Immature natural killer cell (primary cell): ENCODE measurements at places on chromosomes 16 and 17. TPM values are rescaled to one million over a fixed set of nuclear protein-coding genes. Genes with fewer than 3 reads are reported as not detected.

Gene AATK
- 0.97 TPM for polyA plus RNA-seq

- no peak overlapping the region for H3K27ac ChIP-seq
- H3K4me3 ChIP-seq, result no peak overlapping the region
- no peaks in the 10 kb centered on the region for H3K36me3 ChIP-seq
- H3K4me1 ChIP-seq, result no peaks in the 10 kb centered on the region
- no peaks in the 10 kb centered on the region for H3K27me3 ChIP-seq
- no peak for DNase-seq
These were observed 318.7 kb downstream of the CPPED1 start for GRCh38 chr16:12484972-12485371.

Gene KSR1
- 2.6 TPM for polyA plus RNA-seq

- no peak overlapping the region for H3K4me3 ChIP-seq
- H3K4me1 ChIP-seq, result no peaks in the 10 kb centered on the region
- no peak overlapping the region for H3K27ac ChIP-seq
- no peak for DNase-seq
- H3K27me3 ChIP-seq, result peaks cover 2% of the 10 kb centered on the region
These were observed 24.8 kb upstream of the MYO18A start for GRCh38 chr17:29205047-29205446.

DNA sequence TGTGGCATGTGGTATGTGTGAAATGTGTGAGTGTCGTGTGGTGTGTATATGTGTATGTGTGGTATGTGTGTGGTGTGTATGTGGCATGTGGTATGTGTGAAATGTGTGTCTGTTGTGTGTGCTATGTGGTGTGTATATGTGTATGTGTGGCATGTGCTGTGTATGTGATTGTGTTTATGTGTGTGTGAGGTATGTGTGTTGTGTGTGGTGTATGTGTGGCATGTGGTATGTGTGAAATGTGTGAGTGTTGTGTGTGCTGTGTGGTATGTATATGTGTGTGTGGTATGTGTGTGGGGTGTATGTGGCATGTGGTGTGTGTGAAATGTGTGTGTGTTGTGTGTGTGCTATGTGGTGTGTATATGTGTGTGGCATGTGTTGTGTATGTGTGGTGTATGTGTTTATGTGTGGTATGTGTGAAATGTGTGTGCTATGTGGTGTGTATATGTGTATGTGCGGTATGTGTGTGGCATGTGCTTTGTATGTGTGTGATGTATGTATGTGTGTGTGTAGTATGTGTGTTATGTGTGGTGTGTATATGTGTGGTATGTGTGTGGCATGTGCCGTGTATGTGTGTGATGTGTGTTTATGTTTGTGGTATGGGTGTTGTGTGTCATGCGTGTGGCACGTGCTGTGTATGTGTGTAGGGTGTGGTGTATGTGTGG, 9.6 kb upstream of the ZCCHC14 start:
- H3K4me1 ChIP-seq, result peaks cover 15% of the 10 kb centered on the region
- no peak for DNase-seq
- no peak overlapping the region for H3K4me3 ChIP-seq
- H3K27me3 ChIP-seq, result peaks cover 5% of the 10 kb centered on the region
- no peaks in the 10 kb centered on the region for H3K36me3 ChIP-seq

- peak overlapping the region; percentile 45 for H3K27ac ChIP-seq
- peaks cover 69% of the 10 kb centered on the region for H3K4me1 ChIP-seq
- H3K4me3 ChIP-seq, result peak overlapping the region; percentile 99
- H3K27me3 ChIP-seq, result peaks cover 10% of the 10 kb centered on the region
- no peak for DNase-seq
These were observed 607 bp upstream of the NCOR1 start for GRCh38 chr17:16215965-16216316.

DNA sequence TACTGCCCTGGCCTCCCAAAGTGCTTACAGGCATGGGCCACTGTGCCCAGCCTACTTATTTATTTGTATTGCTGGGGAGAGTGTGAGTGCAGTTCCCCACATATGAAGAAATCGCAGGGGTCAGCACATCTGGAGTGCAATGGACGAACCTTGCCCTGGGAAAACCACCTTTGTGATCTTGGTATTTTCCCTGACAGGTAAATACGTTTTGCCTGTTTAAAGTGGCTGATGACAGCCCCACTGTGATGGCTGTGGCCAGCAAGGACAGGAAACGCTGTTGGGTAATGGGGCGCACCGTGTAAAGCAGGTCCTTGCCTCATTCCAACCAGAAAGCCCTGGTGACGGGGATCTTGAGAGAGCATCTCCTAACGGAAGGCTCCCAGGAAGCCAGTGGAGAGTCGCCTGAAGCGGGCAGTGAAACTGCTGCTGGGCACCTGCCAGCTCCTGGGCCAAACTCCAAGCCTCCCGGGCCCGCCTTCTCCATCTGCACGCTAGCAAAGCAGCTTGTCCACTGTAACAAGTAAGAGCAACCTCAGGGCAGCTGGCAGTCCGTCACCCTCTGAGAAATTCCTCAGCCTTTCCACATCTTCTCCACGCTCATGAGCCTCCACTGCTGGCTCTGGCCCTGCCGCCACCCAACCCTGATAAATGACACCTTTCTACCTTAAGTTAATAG, 17.5 kb downstream of the EMC8 start:
- no peak overlapping the region for H3K4me3 ChIP-seq
- H3K27ac ChIP-seq, result no peak overlapping the region
- H3K4me1 ChIP-seq, result peaks cover 22% of the 10 kb centered on the region
- no peak for DNase-seq

DNA sequence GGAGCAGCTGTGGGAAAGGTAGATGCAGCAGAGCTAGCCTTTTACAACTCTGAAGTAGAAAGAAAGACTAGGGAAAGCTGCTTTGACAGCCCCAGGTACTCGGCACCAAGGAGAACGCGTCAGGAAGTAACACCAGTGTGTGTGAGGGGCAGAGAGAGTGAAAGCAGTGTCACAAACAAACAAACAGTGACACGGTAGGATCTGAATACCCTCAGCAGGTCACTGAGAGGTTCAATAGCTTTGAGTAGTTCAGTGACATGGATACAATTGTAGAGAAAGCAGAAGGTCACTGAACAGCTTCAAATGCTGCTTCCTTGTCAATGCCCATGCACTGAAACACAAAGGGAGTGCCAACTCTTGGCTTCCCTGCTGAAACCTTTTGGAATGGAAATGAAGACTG, 150.3 kb upstream of the C17orf78 start:
- no peak for DNase-seq
- H3K4me1 ChIP-seq, result peaks cover 3% of the 10 kb centered on the region
- H3K27me3 ChIP-seq, result no peaks in the 10 kb centered on the region
- H3K4me3 ChIP-seq, result no peak overlapping the region
- H3K27ac ChIP-seq, result peak overlapping the region; percentile 22

DNA sequence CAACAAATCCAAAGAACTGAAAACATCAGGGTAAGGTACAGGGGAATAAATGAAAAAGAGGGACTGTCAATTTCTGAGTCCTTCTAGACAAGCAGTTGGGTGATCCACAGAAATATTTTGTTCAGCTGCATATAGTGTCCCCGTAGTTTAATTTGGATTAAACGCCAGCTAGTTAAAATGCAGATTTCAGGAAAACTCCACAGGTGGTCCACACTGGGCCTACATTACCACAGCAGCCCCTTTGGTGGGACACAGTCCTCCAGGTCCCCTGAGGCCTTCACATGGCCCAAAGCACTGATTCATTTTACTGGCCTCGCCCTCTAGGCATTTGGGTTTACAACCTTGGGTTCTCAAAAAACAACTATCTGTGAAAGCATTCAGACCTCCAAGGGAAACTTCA, 4.6 kb downstream of the ARHGAP17 start:
- no peak overlapping the region for H3K27ac ChIP-seq
- H3K36me3 ChIP-seq, result no peaks in the 10 kb centered on the region
- peaks cover 3% of the 10 kb centered on the region for H3K27me3 ChIP-seq
- H3K4me3 ChIP-seq, result no peak overlapping the region

- H3K4me3 ChIP-seq, result peak within 1 kb of the TSS; percentile 85
- peak; percentile 86 for DNase-seq
- H3K4me1 ChIP-seq, result no peaks in the 10 kb centered on the region
- no peaks in the 10 kb centered on the region for H3K36me3 ChIP-seq
These were observed at the start of gene BIRC5 for GRCh38 chr17:78214016-78214705. BIRC5 (plus strand) TSS chr17:78214253; CDS start chr17:78214317, 64 bp downstream.

Gene G6PC1
- polyA plus RNA-seq, result not detected

GRCh38 chr17:39174920-39175694, 9.1 kb upstream of the ARL5C start:
- H3K27me3 ChIP-seq, result no peaks in the 10 kb centered on the region
- no peak overlapping the region for H3K27ac ChIP-seq
- DNase-seq, result peak; percentile 74
- H3K4me3 ChIP-seq, result no peak overlapping the region

- DNase-seq, result no peak
- no peaks in the 10 kb centered on the region for H3K36me3 ChIP-seq
- peaks cover 14% of the 10 kb centered on the region for H3K4me1 ChIP-seq
These were observed 3.8 kb upstream of the USP36 start for GRCh38 chr17:78844301-78845005.
